ENCODE measurements at places on chromosomes 4 and X.

- no peak for DNase-seq
These were observed 172.2 kb downstream of the PPARGC1A start for GRCh38 chr4:23717528-23718248.

GRCh38 chr4:152939621-152940020 lies 3.5 kb downstream of the FHDC1 start:
- DNase-seq, result no peak

GRCh38 chrX:38341442-38341841 lies 11.0 kb upstream of the OTC start:
- no peak for DNase-seq

DNA sequence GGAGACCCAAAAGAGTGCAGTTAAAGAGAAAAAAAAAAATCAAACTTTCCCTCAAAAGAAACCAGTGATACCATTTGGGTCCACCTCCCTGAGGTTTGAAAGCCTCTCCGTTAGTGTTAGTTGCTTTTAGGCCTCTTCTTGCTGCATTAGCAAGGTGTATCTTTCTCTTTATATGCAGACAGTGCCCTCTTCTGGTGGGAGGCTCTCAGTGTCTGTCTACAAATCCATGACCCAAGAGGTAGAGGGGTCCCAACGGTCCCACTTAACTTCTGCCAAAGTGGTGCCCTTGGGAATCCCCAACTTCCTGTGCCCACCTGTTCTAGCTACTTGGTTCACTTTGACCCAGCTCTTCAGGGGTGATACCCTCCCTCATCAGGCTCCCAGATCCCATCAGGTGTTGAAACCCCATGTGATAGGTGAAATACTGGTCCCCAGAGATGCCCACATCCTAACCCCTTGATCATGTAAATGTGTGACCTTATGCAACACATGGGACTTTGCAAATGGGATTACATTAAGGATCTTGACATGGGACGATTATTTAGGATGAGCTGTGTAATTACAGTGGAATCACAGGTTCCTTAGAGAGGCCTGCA lies 63.7 kb upstream of the CD99 start:
- DNase-seq, result no peak

- no peak for DNase-seq
These were observed 324.3 kb upstream of the NDST4 start for GRCh38 chr4:115437739-115438138.

- no peak for DNase-seq
These were observed 38.9 kb upstream of the CLCN4 start for GRCh38 chrX:10117864-10118377.

GRCh38 chr4:39429476-39430334 lies 23.0 kb downstream of the KLB start:
- no peak for DNase-seq

DNA sequence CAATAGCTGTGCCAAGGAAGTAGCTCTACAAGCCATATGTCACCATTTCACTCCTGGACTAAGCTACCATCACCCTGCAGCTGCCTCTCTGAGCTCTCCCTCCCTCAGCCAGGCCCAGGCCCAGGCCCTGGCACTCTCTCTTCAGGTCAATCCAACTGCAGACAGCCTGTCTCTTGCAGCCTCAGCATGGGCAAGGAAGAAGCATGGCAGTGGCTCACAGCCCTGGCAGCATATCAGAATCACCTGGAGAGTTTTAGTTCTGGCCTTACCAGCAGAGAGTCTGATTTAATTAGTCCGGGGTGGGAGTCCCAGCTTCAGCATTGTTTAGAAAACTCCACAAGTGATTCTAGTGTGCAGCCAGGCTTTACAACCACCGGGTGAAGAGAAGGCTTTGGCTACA lies 31.5 kb downstream of the NALF2 start:
- DNase-seq, result no peak

- DNase-seq, result no peak
These were observed 26.3 kb downstream of the FGFBP1 start for GRCh38 chr4:15912236-15912635.

DNA sequence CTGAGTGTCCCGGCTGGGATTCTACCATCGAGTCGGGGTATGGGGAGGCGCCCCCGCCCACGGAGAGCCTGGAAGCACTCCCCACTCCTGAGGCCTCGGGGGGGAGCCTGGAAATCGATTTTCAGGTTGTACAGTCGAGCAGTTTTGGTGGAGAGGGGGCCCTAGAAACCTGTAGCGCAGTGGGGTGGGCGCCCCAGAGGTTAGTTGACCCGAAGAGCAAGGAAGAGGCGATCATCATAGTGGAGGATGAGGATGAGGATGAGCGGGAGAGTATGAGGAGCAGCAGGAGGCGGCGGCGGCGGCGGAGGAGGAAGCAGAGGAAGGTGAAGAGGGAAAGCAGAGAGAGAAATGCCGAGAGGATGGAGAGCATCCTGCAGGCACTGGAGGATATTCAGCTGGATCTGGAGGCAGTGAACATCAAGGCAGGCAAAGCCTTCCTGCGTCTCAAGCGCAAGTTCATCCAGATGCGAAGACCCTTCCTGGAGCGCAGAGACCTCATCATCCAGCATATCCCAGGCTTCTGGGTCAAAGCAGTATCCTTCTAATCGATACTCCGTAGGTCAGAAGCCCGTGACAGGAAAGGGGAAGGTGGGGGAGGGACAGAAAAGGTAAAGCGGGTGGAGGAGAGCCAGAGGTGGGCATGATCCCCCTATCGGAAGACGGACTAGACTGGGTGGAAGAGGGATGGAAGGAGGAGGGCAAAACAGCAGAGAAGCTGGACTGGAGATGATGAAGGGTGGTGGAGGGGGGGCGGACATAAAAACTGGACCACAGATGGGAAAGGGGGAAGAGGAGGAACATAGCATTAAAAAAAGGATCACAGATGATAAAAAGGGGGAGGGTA lies 828 bp downstream of the TSPYL2 start:
- no peak for DNase-seq

GRCh38 chr4:112377594-112378242 lies 80.5 kb downstream of the ALPK1 start:
- no peak for DNase-seq

DNA sequence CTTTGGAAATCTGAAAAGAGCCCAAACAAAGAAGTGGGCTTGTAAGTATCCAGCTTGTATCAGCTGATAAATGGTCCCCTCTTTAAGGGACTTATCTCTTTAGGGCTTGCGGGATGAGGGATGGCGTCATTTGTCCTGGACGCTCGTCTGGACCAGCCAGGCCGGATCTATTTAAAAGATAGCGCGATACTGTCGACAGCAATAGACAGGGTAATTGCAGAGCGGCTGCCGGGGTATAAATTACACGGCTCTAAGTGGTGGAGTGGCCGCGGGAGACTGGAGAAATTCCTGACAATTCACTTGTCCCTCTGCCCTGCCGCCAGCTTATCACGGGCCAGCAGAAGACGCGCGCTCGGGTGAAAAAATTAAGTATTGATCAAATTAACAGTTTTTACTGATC lies 90.7 kb downstream of the FAM53A start:
- DNase-seq, result no peak

- DNase-seq, result no peak
These were observed 368.7 kb downstream of the BCOR start for GRCh38 chrX:39728852-39729598.

DNA sequence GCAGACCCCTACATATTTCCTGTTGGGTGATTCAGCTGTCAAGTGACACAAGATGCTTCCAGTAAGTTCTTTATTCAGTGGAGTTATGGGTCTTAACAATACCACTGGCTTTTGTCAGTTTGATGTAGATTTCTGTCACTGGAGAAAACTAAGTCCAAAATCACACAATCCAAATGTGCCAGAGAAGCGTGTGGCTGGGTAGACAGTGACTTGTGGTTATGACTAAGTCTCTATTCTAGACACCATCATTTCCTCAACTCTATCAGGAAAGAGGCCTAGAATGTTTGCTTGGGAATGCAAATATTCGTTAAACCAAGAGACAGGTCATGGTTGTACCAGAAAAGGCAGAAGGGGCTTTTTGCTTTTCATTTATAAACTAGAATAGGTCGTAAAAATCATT lies 54.4 kb upstream of the HS3ST1 start:
- DNase-seq, result no peak

- peak; percentile 20 for DNase-seq
These were observed 22.0 kb upstream of the SMIM31 start for GRCh38 chr4:164731827-164732474.

DNA sequence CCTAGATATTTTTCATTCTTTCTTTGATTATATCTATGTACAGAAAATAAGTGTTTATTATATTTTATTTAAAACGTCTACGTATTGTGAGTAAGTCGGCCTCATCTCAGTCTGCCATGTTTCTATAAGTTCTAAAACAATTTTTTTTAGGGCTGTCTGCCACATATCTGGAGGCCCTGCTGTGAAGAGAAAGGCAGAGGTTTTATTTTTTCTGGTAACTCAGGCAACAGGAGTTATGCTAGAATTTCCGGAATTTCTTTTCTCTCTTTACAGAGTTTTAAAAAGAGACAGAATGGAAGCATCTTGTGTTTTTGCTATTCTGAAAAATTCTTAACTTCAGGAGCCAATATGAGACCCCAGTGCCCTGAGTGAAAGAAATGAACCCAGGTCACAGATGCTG lies 1124.0 kb upstream of the TENM3 start:
- no peak for DNase-seq

GRCh38 chrX:47366041-47366722 lies 4.2 kb upstream of the ZNF157 start:
- peak; percentile 2 for DNase-seq

DNA sequence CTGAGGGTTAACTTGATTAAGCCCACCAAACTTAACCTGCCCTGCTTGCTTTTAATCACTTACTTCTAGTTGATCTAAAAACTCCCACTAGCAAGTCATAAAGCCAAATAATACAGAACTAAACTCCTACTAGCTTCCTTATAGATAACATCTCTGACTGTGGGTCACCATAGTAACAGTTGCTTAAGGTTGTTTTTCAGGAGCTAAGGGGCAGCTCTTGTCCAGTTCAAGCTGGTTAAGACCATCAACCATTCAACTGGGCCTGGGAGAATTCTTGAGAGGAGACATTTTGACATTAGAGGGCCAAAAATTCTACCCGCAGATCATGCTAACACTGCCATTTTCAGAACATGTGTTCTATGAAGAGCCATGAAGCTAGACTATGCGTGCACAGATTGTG lies 67.0 kb downstream of the UCHL1 start:
- DNase-seq, result no peak

- DNase-seq, result no peak
These were observed 196.9 kb upstream of the ANK2 start for GRCh38 chr4:112852601-112853000.

DNA sequence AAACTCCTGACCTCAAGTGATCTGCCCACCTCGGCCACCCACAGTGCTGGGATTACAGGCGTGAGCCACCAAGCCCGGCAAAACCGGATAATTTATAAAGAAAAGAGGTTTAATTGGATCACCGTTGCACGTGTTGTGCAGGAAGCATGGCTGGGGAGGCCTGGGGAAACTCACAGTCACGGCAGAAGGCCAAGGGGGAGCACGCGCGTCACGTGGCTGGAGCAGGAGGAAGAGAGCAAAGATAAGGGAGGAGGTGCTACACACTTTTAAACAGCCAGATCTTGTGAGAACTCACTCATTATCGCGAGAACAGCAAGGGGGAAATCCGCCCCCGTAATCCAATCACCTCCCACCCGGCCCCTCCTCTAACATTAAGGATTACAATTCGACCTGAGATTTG lies 177.9 kb upstream of the TENM3 start:
- DNase-seq, result no peak

- DNase-seq, result no peak
These were observed 50.8 kb downstream of the PRPS1 start for GRCh38 chrX:107678957-107679740.

DNA sequence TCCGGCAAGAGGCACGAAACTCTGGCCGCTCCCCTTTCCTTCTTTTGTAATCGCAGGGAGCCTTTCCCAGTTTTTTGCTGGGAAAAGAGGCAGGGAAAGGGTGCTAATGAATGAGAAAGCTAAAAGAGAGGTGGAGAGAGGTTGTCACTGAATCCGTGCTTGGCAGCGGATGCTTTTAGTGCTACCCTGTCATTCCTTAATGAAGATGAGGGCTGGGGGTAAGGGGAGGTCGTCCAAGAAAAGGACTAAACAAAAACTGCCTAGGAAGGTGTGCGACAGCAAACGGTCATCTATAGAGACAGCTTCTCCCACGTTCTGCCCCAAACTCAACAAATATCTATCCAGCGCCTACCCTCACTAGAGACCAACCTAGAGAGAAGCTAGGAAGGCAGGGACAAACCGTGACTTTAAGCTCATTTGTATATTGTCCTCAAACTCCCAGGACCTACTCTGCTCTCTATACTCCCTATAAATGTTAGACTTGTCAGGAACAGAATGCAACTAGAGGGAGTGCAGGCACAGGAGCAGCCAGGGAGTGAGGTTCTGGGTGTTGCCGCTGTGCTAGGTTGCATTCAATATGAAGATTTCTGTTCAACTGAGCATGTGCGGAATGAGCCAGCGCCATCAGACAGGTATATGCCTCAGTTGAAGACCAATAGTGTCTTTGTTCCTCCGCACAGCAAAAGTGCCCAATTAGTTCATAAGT lies 777 bp upstream of the CASK start:
- DNase-seq, result peak; percentile 36
